ENCODE measurements at places on chromosomes 6 and 20. TPM values are rescaled to one million over a fixed set of nuclear protein-coding genes. Genes with fewer than 3 reads are reported as not detected.

Gene BEND6
- total RNA-seq: not detected

Gene F13A1
- total RNA-seq: not detected

Gene HLA-DQB1
- total RNA-seq: 6.2 TPM

Gene TSPO2
- not detected for total RNA-seq

Gene OR2W1
- total RNA-seq: not detected

DNA sequence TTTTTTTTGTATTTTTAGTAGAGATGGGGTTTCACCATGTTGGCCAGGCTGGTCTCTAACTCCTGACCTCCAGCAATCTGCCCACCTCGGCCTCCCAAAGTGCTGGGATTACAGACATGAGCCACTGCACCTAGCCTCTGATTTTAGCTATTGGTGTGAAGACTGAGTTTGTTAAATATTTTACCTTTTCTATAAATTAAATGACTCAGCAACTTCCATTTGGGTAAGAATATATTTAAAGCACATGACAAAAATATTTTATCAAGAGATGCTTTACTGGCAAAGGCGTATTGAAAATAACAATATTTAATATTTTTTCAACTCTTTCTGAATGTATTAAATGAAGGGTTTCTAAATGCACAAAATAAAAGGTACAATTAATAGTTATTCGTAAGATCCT lies 158.7 kb upstream of the AGPAT4 start:
- DNase-seq: no peak

DNA sequence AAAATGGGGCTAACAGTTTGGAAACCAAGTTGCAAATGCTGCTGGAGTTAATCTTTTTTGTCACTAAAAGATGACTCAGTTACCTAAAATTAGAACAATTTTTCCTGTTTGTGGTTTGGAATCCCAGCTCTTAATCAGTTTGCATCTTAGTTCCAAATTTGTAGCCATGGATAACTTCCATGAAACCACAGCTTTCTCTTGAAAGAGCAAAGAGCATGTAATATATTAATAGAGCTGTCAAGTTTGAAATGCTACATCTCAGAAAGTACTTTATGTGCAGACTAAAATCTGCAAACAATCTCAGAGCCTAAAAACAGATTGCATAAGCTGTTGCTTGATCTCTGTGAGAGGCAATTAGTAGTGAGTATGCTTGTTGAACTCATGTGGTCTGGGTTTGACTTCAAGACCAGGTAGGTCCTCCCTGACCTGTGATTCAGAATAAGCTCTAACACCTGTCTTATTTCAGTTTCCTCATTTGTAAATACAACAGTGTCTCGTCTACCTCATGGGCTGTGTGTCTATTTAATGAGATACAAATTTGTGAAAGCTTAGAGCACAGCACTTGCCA lies 23.5 kb downstream of the DHX35 start:
- no peak for DNase-seq

DNA sequence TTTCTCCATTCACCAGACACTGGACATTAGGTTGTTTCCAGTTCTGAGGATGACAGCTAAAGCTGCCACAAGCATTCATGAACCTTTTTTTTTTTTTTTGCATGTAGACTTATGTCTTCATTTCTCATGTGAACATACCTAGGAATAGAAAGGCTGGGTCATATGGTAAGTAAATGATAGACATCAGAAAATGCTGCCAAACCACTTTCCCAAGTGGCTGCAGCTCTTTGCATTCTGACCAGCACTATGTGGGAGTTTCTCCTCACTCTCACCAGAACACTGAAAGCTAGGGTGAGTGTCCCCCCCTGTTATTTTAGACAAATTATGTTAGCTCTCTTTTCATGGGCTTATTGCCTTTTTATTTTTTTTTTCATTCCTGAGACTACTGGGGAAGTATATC lies 197.5 kb downstream of the OTOR start:
- no peak for DNase-seq

DNA sequence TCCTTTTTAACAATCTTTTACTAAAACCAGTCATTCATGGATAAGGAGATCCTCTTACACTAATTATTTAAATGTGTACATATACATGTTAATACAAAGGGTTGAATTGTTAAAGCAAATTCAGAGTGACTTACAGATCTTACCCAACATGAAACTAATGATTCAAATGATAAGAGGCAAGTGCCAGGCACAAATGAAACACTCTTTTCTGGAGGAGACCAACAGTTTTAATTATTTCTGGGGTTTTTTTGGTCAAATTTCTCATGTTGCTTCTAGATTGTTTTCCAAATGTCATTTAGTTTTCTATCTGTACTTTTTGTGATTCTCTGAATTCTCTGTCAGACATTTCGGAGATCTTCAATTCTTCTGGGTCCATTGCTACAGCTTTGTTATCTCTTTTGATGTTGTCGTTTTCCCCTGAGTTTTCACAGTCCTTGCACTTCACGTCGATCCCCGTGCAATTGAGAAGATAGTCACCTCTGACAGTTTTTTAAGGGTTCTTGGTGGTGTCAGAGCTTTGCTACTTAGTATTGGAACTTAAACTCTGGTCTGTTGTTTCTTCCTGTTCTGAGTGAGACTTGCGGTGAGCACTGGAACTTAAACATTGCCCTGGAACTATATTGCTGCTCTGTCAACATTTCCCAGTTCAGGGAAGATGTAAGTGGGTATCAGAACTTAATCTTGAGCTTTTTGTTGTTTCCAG lies 23.2 kb downstream of the MAS1 start:
- no peak for DNase-seq

DNA sequence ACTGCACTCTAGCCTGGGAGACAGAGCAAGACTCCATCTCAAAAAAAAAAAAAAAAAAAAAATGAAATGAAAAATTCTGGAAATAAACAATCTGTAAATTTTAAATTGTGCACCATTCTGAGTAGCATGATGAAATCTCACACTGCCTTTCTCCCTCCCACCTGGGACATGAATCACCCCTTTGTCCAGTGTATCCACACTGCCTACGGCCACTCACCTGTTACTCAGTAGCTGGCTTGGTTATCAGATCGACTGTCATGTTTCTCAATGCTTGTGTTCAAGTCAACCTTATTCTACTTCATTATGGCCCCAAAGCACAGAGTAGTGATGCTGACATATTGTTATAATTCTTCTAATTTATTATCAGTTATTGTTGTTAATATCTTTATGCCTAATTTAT lies 58.7 kb upstream of the MTHFD1L start:
- DNase-seq: no peak

DNA sequence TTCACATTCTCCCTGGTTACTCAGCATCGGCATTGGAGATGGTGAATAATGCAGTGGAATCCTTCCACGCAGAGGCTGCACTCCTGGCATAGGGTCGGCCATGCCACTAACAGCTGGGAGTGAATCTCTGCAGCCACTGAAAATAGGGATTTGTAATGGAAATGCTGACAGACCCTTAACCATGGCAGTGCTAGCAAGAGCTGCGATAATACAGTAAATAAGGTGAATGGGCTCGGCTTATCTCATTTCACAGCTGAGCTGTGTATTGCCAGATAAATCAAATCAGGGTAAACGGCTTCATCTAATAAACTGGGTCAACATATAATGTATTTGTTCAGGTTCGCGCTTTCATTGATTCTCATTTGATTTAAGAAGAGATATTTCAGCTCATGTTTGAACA lies 156.8 kb downstream of the SLC35B3 start:
- DNase-seq: no peak

- no peak for DNase-seq
Measured at GRCh38 chr20:44038681-44039123, 124.0 kb downstream of the TOX2 start.

DNA sequence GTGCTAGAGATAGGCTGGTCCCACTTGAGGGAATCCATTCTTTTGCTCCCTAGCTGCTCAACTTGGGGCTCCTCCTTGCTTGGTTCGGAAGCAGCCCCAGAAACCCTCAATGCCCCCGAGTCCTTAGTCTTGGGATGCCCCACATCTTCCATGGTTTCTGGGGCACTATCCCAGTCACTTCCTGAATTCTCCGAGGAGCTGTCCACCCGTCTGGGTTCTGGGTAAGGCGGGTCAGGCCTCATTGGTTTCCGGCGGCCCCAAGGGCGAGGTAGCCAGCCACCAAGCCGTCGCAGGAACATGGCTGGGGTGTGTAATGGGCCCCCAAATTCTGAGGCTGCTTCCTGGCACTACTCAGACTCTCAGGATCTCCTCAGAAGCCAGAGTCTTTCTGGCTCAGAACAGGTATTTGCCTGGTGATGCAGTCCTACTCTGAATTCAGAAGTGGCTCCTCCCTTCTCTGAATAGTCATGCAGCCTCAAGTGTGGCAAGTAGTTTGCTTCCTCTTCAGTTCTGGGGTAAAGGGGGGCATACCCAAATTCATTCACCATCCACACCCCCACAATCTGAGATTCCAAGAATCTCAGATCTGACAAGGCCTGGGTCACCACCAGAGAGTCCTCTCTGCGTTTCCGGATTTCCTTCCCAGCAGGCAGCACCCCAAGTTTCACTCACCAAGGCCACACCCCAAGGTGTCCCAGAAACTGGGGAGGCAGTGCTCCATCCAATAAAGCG lies 763 bp downstream of the C6orf47 start:
- DNase-seq: peak; percentile 59

DNA sequence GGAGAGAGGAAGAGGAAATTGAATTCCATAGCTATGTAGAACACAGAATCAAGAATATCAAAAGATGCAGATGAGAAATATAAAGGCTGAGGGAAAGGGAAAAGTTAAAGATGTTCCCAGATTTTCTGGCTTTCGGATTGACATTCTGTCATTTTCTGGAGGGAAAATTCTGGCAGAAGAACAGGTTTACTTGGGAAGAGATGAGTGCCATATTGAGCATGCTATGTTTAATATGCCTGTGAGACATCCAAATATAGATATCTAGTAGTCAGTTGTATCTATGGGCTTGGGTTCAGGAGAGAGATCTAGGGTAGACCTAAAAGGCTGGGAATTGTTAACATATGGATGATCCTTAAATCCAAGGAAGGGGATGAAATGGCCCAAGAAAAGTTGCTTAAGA lies 181.9 kb upstream of the ARG1 start:
- no peak for DNase-seq

DNA sequence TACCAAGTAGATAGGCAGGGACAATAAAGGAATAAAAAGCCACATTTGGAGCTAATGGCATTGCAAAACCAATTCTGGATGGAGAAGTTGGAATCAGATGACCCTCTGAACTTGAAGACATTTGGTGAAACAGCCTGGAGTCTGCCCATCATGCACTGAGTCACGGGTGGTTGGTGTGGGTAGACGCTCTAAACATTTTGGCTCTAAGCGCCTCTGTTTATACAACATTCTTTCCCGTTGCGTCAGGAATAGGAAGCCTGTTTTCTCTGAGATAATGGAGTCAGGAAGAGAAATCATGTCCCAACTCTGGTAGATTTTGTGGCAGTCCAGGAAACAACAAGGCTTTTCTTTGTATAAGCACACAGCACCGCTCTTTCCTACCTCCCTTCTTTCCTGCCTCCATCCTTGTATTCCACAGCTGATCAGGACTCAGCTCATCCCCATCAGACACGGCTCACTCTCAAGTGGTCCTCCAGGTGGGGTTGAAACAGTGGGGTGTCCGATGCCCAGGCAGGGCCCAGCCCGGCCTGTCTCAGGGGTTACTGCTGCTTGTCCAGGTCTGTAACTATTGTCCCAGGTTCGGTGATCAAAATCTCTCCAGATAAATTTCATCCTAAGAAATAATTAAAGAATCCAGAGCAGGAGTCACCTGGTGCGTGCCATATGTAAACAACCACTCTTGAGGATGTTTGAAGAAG lies 12.1 kb upstream of the RAMACL start:
- DNase-seq: no peak

GRCh38 chr20:49568278-49569151 lies 578 bp upstream of the PTGIS start:
- DNase-seq: no peak

- no peak for DNase-seq
Measured at GRCh38 chr6:157087974-157088373, 235.3 kb downstream of the TMEM242 start.

- no peak for DNase-seq
Measured at GRCh38 chr20:2834401-2835110, 5.9 kb downstream of the PCED1A start.

Measured in activated naive CD4-positive, alpha-beta T cell treated with anti-CD3 and anti-CD28 coated beads for 36 hours (primary cell).